ENCODE measurements at places on chromosomes 6 and 20.

DNA sequence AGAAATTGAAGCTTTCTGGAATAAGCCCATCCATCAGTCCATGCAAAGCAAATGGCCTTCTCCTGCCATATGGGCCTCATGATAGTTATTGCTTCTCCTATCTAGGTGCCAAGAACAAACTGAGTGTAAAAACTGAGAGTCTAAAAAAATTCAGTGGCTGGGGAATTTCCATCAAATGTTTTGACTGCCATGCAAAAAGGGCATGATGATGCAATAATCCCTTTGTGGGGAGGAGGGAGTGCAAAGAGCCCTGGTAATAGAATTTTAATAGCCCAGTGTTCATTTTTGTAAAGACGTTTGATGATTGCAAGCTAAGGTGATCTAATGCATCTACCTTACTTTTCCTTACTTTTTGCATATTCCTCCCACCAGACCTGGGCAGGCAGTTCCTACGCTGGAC is 683.7 kb downstream of the EPM2A start:
- no peak for DNase-seq

- no peak for DNase-seq
These were observed 26.9 kb downstream of the DDX27 start for GRCh38 chr20:49245921-49246740.

DNA sequence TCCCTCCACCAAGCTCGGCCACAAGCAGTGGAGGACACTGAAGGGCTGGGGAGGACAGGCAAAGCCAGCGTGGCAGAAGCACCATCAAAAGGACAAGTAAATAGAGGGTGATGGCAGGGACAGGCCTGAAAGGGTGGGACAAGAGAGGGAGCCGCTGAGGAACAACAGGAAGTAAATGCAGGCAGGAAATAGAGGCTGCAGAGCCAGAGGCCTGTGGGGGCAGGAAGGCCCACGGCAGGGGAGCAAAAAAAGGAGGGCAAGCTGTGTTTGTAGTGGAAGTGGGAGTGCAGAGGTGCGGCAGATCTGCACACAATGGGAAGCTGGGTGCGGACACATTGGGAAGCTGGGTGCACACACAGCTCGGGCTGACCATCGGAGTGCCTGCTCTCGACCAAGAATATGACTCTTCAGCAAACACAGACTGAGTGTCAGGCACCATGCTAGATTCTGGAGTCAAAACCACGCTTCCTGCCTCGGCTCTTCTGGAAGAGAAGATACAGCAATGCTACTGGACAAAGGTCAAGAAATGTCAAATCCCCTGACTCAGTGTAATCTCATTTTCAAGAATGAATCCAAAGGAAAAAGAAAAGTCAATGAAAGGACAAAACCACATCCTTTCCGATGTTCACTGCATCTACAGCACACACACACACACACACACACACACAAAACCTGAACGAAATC is 40.4 kb upstream of the RAB22A start:
- no peak for DNase-seq

DNA sequence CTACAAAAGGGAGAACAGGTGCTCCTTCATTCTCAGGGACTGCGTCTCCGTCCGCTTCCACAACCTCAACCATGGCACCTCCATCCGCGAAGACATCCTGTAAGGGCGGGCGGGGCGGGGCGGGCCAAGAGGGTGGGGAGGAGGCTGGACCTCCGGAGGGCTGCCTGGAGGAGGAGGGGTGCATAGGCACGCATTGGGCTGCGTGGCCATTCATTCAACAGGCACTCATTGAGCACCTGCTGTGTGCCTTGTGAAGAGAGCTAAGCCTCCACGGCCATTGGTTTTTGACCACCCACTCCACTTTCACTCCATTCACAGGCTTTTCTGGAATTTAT is 435 bp downstream of the ZSWIM3 start:
- DNase-seq = peak; percentile 21

- DNase-seq = no peak
These were observed 34.0 kb upstream of the YWHAB start for GRCh38 chr20:44851545-44851944.

DNA sequence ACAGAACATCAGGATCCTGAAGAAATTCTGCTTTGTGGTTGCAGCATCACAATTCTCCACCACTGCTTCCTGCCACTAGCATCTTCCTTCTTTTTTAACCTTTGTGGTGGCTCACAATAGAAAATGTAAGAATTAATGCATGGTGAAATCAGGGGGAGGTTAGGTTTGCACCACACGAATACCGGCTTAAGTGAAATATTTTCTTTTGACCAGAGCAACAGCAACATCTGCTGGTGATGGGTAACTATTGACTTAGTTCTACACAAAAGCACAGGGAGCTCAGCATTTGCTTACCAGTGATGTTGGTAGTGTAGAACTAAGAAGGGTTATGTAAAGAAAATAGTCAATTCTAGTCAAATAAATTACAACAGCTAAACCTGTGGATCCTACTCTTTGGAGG is 280.5 kb downstream of the SYNE1 start:
- no peak for DNase-seq

DNA sequence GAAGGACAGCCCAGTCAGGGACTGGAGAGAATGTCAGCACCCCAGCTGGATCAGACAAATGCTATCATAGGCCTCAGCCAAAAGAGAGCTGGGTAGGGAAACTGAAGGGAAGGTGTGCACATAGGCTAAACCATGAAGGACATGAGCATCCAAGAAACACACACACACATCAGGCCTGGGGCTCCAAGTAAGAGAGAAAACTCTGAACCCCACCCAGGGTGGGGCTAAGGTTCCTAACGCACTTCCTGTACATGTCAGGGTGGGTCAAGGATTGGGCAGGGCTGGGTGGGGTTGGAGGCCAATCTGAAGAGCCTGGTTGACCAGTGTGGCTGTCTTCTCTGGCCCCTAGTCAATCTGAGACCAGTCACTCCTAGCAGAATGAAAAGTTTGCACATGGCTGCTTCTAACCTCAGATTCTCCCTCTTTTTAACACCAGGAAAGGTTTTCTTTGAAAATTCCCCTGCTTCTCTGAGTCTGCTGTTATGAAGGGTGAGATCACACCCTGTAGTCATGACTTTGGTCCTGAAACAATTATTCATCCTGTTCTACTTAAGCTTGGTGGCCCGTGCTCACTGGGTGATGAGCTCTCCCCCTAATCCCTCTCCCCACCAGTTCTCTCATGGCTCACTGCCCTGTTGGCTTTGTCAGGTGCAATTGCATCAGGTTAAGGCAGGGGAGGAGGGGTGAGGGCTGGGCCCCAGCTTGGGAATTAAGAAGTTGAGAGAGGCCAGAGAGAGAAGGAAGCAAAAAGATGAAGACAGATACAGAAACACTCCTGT is 88.4 kb downstream of the MAFB start:
- no peak for DNase-seq

- DNase-seq = no peak
These were observed 380.0 kb upstream of the MARCKS start for GRCh38 chr6:113476937-113477839.

DNA sequence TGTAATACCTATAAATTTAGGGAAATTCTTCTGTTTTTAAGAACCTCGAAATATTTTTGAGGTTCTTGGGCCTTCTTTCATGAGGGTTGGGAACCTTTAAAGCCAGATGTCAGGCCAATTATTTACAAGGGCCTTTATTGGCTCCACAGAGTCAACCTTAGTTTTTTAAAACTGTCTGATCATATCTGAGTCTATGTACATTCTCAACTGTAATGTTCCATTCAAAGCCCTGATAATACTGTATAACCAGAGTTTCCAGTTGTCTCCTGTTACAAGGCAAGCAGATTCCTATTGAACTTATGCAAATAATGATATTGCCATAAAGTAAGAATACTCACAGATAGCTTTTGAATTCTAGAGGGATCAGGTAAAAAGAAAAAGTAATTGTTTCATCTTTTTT is 545.5 kb downstream of the EPM2A start:
- DNase-seq = no peak
